Activated CD4-positive, alpha-beta T cell treated with anti-CD3 and anti-CD28 coated beads for 4 hours (primary cell): ENCODE measurements at places on chromosomes 1 and 21.
A peak's percentile ranks its signal among the peaks of the same experiment; 100 is the strongest.

GRCh38 chr1:101174722-101175121, 62.1 kb upstream of the S1PR1 start:
- DNase-seq, result no peak

GRCh38 chr1:975896-976683, 5.8 kb downstream of the PERM1 start:
- peak; percentile 52 for DNase-seq

GRCh38 chr1:245969283-245969682, 537.8 kb downstream of the SMYD3 start:
- DNase-seq, result no peak

DNA sequence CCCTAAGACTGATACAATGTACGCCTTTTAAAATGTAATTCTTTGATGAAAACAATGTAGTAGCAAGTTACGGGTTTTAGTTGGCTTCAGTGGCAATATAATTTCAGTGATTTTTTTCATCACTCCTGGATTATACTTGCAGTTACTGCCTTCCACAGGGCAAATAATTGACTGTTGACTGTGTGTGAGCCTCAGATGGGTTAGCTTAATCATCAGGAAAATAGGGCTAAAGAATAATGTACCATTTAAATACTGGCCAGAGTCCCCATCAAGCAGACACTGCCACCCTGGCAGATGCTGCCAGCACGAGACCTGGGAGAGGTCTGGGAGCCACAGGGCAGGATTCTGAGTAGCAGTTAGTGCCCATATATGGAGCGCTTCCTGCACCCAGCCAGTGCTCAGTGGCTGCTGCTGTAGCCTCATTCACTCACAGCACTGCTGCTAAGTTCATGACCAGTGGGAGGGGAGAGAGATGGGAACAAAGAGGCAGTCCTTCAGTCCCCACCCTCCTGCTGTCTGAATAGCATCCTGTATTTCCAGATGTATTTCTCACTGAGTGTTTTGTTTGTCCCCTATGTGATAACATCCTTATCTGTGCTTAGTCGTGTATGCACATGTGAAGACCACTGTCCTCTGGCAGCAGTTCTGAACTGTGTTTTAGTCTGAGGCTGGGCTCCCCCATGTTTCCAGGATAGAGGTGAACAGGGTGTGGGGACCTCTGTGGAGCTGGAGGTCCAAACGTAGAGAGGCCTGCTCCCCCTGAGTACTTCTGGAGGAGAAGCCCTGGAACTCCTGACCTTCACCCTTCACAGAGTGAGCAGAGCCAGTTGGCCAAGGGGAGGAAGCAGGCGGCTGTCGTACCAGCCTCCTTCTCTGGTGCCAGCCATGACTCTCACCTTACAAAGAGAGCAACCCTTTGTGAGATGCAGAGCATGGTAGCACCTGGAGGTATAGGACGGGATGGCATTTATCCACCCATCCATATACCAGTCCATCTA, 80.4 kb downstream of the ADARB1 start:
- DNase-seq, result no peak

GRCh38 chr1:43705334-43705733, 2.0 kb upstream of the ST3GAL3 start:
- DNase-seq, result no peak

DNA sequence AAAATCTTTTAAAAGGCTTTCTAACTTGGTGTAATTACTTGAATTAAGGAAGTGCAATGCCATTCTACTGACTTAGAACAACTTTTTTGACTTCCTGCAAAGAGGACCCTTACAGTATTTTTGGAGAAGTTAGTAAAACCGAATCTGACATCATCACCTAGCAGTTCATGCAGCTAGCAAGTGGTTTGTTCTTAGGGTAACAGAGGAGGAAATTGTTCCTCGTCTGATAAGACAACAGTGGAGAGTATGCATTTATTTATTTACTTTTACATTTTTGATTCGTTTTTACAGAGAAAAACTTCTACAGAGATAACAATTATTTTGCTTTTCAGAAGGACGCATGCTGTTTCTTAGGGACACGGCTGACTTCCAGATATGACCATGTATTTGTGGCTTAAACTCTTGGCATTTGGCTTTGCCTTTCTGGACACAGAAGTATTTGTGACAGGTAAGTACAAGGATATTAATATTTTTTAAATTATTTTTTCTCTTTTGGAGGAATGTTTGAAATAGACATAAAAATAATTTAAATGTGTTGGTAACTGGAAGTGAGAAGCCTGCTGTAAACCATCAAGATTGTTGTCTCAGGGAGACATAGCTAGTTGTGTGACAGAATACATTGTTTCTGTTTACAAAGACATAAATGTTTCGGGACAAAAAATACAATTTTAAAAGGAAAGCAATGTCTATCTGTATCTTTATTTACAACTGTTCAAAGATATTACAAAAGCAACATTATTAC, at the start of gene PTPRC:
Gene PTPRC, plus strand, starts transcription at position 147 of the 742 bp plus-strand sequence. Its CDS starts 229 bp downstream, at position 376.
- DNase-seq, result no peak

DNA sequence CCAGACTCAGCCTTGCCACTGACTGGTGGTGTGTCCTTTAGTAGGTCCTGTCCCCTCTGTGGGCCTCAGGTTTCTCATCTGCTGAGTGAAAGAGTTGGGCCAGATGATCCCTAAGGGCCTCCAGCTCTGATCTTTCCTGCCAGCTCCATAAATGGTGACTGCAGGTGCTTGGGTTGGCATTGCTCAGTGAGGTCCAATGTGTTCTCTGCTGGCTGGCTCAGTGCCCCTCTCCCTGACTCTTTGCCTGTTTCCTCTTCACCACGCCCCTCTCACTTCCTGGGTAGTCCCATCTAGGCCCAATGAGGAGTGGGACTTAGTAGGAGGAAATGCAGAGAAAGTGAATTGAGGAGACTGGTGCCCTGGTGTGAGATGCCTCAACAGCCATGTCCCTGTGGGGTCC, 36.6 kb downstream of the UBE2T start:
- no peak for DNase-seq

- DNase-seq, result no peak
Measured at GRCh38 chr1:200892546-200892945, 2.2 kb upstream of the INAVA start.

DNA sequence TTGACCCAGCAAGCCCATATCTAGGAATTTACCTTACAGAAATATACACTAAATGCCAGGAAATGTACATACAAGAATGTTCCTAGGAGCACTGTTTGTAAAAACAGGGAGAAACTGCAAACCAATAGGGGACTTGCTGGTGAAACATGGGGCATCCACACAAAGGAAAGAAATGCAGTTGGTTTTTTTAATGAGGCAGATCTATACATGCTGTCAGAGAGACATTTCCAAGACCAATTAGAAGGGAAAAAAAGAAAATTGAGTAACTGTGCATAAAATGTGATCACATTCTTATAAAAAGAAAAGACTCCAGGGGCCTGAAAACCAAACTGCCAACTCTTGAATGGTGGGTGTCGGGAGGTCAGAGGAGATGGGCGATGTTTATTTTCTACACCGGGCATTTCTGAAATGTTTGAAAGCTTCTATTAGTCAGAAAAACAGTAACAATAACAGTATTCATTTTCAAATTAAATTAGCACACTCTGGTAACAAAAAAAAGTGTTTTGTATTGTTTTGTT, 56.6 kb downstream of the MATN1 start:
- no peak for DNase-seq

- no peak for DNase-seq
Measured at GRCh38 chr1:220385158-220385557, 112.9 kb upstream of the RAB3GAP2 start.

DNA sequence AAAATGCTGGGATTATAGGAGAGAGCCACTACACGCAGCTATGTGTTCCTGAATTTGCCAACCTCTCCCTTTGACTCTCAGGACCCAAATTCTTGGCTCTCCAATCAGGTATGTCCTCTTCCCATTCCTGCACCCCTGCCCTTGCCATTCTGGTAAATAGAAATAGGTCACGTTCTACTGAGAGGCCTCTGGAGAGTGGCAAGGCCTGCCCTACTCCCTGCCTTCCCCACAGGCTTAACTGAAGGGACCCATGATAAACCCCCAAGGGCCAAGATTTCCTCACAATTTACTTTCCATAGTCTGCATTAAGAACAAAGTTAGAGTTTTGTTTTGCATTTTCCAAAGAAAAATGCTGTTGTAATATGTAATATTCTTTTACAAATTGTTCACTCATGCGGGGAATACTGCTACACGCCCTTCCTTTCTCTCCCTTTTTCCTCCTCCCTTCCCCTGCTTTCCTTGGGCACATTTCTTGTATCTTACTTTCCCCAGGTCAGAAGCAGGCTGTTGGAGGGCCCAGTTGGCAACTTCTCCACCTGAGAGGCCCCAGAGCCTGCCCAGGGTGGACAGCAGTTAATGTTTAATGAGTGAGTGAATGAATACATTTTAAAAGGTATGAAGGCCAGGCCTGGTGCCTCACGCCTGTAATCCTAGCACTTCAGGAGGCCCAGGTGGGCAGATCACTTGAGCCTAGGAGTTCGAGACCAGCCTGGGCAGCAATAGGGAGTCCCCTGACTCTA, 33.9 kb upstream of the PUM1 start:
- no peak for DNase-seq

DNA sequence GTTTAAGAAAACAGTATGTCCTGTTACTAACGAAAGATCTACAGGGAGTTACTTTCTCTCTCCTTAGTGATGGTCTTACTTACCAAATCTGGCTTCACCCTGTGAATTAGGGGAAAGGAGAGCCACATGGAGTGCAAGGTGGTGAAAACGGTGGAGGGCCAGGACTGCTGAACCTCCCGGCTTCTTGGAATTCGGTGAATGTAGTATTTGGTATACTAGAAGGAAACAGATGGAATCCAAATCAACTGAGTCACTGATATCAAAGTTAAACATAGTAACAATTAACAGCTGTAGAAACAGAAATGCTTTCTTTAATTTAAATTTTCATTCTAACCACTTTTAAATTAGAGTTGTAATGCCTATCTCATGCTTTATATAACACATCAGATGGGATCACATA, 45.7 kb downstream of the ALG14 start:
- DNase-seq, result no peak

DNA sequence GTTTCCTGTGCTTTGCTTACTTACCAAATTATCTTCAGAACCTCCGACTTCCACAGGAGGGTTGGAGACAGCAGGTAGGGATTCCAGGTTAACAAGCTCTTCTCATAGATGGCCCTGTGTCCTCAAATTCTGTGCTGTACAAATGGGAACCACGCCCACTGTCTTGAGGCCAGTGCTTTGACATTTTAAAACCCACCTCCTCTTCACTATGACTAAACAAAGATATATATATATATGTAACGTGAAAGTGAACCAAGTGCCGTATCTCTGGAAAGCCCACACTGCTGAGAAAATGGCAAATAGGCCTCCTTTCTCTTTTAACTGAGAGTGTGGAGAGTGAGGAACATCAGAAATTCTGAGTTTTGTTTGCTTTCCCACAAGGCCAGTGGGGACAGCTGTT, 99.6 kb downstream of the ZBTB18 start:
- no peak for DNase-seq
